ENCODE measurements at places on chromosomes 11 and 22.

DNA sequence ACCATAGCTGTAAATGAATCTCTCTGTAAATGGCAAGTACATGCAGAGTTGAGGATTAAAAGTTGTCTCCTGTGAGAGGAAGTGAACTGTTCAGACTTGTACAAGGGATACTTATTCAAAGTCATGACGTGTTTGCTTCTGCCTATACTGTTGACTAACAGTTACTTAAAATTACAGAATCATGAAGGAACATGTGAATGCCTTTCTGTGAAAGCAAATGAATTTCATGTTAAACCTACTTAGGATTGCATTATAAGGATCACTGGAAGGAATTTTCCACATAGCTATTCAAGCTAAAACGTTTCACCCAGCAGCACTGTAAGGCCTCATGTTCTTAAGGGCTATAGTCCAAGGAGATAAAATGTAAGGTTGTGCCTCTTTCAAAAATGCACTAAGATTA, 93.4 kb upstream of the BIRC3 start:
- no peak for DNase-seq

- DNase-seq: no peak
Observed at GRCh38 chr11:90700789-90701439, 478.1 kb upstream of the CHORDC1 start.

GRCh38 chr11:76119779-76120178, 86.5 kb downstream of the WNT11 start:
- DNase-seq: no peak

DNA sequence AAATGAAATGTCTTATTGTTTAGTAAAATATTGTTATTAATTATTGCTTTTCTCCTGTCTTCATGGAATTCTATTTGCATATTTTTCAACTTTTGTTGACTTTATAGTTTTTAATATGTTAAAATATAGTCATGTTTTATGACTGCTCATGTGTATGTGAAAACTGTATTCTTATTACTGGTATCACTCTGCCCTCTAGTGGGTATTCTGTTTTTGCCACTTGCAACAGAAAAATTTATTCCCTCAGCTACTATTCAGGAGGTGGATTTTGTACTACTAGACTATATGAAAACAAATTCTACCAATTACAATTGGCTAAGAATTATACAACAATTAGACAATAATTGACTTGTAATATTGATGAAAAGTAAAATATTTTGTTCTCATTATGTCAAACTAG, 45.0 kb downstream of the OR4C6 start:
- DNase-seq: no peak

DNA sequence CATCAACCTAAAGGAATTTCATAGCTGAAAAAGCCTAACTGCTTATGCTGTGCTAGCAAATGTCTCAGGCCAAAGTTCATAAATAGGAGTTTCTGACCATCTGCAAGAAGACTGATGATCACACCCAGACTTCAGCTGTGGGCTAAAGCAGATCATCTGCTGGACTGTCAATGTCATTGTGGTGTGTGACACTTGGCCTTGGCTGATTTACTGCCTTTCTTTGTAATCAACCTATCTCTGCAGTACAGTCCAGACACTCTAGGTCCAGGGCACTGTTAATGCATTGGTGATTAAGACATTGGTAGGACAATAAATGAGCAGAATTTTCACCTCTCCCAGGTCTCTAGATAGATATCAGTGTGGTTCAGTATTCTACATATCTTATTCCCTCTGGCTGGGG, 40.3 kb upstream of the SMCO4 start:
- DNase-seq: no peak

DNA sequence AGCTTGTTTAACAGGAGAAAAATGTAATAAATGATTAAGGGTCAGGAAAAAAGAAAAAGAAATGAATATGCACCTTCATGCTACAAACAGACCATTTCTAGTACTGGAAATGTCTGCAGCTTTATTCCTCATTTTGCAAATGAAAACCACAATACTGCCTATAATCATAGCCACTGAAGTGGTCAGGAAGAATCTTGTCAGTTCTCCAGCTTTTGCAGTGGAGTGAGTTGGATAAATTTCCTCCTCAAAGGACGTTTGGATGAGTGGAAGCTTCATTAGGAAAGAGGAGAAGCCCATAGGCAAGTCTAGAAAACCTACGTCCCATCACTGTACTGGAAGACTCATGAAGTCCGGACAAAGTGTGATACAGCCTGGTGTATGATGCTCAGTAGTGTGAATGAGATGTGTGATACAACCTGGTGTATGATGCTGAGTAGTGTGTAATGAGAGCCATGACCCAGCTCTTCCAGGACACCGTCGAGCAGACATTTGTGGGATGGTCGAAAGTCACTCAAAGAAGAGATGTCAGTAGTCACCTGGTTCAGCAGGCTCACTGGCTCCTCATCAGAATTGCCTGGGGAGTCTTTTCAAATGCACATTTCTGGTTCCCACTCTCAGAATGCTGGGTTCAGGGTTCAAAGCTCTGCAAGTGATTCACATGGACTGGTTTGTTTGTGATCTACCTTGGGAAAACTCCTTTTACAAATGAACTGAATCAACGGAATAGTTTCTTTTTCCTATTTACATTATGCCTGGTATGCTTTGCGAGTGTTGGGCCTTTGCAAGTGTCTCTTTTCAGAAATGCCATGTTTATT, 101.3 kb downstream of the PDHX start:
- DNase-seq: no peak

DNA sequence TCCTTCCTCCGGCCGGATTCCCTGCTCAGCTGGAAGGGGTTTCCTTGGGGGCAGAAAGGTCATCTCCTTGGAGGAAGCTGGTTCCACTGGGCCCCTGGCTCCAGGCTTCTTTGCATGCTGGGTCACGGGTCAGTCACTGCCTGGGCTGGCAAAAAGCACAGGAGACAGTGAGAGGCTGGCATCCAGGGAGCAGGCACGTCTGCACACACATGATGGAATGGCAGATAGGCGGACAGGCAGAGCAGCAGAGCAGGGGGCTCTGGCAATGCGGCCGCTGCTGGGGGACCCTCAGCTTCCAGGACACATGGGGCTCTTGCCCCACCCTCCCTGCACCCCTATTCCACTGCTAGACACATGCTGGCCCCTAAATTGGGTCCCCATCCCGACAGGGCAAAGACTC, 40.4 kb downstream of the C11orf58 start:
- DNase-seq: no peak

- peak; percentile 67 for DNase-seq
Observed at GRCh38 chr11:8964324-8965320, at the start of gene TMEM9B. Gene TMEM9B, minus strand, starts transcription at chr11:8964442. Its CDS starts 129 bp downstream, at chr11:8964313.

DNA sequence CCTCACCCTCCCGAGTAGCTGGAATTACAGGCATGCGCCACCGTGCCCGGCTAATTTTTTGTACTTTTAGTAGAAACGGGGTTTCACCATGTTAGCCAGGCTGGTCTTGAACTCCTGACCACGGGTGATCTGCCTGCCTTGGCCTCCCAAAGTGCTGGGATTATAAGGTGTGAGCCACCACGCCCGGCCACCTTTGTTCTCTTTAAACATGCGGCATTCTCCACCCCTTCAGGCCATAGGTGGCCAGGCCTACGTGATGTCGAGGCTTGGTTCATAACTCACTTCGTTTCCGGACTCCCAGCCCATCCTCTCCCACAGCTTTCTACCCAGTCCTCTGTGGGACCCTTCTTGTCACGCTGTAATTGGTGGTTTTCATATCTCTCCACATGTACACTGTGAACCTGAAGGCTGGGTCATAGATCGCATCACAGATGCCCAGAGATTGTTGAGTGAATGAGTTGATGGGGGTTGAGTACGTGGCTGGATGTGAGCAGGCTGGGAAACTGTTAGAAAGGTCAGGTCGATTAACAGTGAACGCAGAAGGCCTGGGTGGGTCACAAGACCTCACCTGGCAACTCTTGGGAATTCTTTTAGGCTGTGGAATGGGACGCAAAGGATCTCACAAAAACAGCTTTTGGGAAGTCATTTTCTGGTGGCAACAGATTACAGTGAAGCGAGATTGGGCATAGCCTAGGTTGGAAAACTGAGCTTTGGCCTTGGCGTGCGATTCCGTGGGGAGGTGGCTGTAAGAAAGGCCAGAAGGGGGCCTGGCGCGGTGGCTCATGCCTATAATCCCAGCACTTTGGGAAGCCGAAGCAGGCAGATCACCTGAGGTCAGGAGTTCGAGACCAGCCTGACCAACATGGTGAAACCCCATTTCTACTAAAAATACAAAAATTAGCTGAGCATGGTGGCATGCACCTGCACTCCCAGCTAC, 44.5 kb downstream of the ST14 start:
- DNase-seq: no peak

DNA sequence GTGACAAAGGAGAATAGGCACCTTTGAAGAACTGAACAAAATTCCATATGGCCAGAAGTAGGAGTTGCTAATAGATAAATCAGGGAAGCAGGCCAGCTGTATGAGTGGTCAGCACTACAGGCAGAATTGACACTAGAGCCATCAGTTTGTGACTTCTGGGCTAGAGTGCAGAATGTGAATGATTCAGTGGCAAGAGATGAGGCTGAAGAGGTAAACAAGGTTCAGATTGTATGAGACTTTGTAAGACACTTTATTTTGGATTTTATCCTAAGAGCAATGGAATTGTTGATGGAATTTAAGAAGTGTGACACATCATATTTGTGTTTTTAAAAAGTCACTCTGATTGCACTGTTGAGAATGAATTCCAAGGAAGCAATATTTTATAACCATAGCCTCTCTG, 12.9 kb downstream of the BIRC3 start:
- DNase-seq: no peak

GRCh38 chr22:20771918-20772625, 1.8 kb upstream of the SERPIND1 start:
- DNase-seq: no peak

GRCh38 chr11:34790620-34791019, 125.6 kb downstream of the APIP start:
- no peak for DNase-seq

- no peak for DNase-seq
Observed at GRCh38 chr11:117419482-117420142, 92.0 kb downstream of the CEP164 start.

DNA sequence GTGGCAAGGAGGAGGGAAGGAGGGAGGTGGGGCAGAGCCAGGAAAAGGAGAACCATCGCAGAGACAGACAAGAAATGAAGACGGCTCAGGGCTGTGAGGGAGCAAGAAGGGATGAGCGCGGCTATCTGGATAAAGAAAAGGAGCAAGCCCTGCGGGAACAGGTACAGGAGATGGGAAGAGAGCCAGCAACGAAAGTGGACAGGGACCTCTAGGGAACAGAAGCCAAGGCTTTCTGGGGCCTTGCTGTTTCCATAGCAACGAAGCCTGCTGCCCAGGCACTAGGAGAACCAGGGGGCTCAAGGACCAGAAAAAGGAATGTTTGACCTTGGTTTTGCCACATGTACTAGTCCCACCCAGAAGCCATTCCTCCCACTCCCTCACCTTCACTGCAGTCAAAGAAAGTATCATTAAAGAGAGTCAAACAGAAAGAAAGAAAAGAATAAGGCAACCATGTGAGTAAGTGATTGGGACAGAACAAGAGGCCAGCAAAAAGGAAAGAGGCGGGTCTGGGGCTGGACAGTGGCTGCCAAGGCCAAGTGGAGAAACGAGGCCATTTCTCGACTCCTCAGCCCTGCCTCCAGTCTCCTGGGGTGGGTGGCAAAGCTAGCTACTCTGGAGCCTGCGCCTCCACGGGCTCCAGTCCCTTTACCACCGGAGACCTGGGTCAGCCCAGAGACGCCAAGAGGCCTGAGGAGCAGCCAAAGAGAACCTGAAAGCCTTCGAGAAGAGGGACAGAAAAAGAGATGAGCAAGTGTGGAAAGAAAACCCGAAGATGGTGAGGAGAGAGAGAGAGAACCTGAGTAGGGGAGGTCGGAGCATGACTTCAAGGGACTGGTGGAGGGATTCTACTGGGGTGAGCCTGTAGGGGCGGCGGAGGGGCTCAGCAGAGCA, 35.1 kb downstream of the NRXN2 start:
- DNase-seq: no peak

GRCh38 chr11:46285594-46286033, 8.2 kb downstream of the CREB3L1 start:
- no peak for DNase-seq

- DNase-seq: peak; percentile 85
Observed at GRCh38 chr22:37933711-37934376, 19.6 kb downstream of the C22orf23 start.

GRCh38 chr22:50302041-50302541, 5.4 kb downstream of the PLXNB2 start:
- DNase-seq: no peak

- DNase-seq: no peak
Observed at GRCh38 chr11:58788355-58789023, 56.0 kb downstream of the GLYATL2 start.

DNA sequence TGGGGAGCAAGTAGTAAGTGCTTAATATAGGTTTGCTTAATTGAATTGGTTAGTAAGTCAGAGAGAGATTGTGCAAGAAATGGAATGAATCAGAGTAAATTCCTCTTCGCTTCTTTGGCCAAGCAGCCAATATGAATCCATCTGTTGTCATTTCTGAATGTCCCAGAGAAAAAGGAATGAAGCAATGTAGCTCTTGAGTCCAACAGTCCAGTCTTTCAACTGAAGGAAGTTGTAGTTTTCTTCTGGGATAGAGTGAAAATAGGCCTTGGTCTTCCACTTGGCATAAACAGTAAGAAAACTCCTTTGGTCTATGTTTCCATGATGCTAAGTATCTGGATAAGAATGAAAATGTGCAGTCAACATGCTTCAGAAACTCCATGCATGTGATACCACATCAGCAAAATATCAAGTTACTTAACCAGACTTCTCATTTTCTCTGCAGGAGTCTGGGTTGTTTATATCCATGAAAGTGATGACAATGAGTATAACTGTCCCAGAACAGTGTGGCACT, 1.8 kb upstream of the FIBIN start:
- no peak for DNase-seq

- no peak for DNase-seq
Observed at GRCh38 chr11:47899801-47900200, 51.7 kb upstream of the NUP160 start.

Data from stimulated activated CD4-positive, alpha-beta T cell treated with anti-CD3 and anti-CD28 coated beads, Interleukin-12 subunit alpha, Interleukin-12 subunit beta, amount 100 ng/mL, for 24 hours (primary cell).